ENCODE measurements at places on chromosomes 4 and X. TPM values are rescaled to one million over a fixed set of nuclear protein-coding genes. Genes with fewer than 3 reads are reported as not detected.

The COL25A1 gene
- total RNA-seq: not detected

The TRPC3 gene
- total RNA-seq: 0.22 TPM

The TMPRSS11F gene
- not detected for total RNA-seq

The AMTN gene
- total RNA-seq: not detected

The MTNR1A gene
- not detected for total RNA-seq

The MAOA gene
- total RNA-seq: 0.76 TPM

The SNCA gene
- not detected for total RNA-seq

The ITIH6 gene
- total RNA-seq: not detected

The PTCHD1 gene
- total RNA-seq: not detected

The MXRA5 gene
- 79.1 TPM for total RNA-seq

The AP1AR gene
- total RNA-seq: 17.2 TPM

The DAPP1 gene
- not detected for total RNA-seq

The USO1 gene
- total RNA-seq: 117 TPM

The TDO2 gene
- total RNA-seq: not detected

The RIPPLY1 gene
- not detected for total RNA-seq

The AR gene
- total RNA-seq: 4.8 TPM

The SPANXA1 gene
- not detected for total RNA-seq

The FMR1NB gene
- total RNA-seq: not detected

The CCDC149 gene
- 5.8 TPM for total RNA-seq

The ARMCX1 gene
- 29.0 TPM for total RNA-seq

The GK gene
- 10.4 TPM for total RNA-seq

The ACOX3 gene
- 33.8 TPM for total RNA-seq

The PPP1R2C gene
- total RNA-seq: not detected

The RWDD4 gene
- 41.6 TPM for total RNA-seq

The CD40LG gene
- not detected for total RNA-seq

The UGT2A3 gene
- not detected for total RNA-seq

The TBC1D9 gene
- 14.4 TPM for total RNA-seq

The ITM2A gene
- total RNA-seq: not detected

The NEIL3 gene
- total RNA-seq: 2.4 TPM

The CLIC2 gene
- total RNA-seq: not detected

The VGLL1 gene
- not detected for total RNA-seq

The VAMP7 gene
- total RNA-seq: 47.2 TPM

The NALF2 gene
- total RNA-seq: not detected

The GPR50 gene
- total RNA-seq: not detected

The CYSLTR1 gene
- not detected for total RNA-seq

The CFAP47 gene
- not detected for total RNA-seq

The RHOH gene
- total RNA-seq: not detected

The POLN gene
- total RNA-seq: 1.8 TPM

The CTAG1B gene
- total RNA-seq: not detected

The FHDC1 gene
- 0.25 TPM for total RNA-seq

The PCDH11X gene
- total RNA-seq: not detected

The ADGRG4 gene
- 0.25 TPM for total RNA-seq

The SERTM2 gene
- not detected for total RNA-seq

The HELQ gene
- 7.2 TPM for total RNA-seq

The PFKFB1 gene
- not detected for total RNA-seq

The NPNT gene
- not detected for total RNA-seq

The COQ2 gene
- total RNA-seq: 9.5 TPM

The KDM5C gene
- total RNA-seq: 68.7 TPM

The PRR32 gene
- not detected for total RNA-seq

The RAI2 gene
- not detected for total RNA-seq

The C4orf50 gene
- not detected for total RNA-seq

The CDS1 gene
- not detected for total RNA-seq

The CPE gene
- 77.9 TPM for total RNA-seq

The ARSJ gene
- 32.2 TPM for total RNA-seq

The MAP7D3 gene
- total RNA-seq: 11.4 TPM

The SPOCK3 gene
- not detected for total RNA-seq

The TTC29 gene
- total RNA-seq: not detected

The NMU gene
- total RNA-seq: not detected

The GAGE1 gene
- not detected for total RNA-seq

All from GM23248 (cell line).